ENCODE measurements at places on chromosomes 2 and 18.

DNA sequence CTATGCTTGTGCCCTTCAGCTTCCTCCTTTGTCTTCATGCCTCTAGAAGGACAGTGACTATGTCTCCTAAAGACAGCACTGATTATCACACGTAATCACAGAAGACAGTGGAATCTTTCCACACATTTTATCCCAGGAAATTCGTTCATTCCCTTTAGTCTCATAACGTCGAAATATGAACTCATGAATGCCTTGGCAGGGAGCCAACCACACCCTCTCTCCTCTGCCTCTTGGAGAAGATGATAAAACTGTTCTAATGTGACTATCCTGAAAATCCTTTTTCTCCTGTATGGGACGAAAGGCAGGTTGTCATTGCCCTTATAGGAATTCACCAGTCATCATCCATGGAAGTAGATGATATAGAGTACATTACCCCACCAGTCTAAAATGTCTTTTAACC, 726.6 kb upstream of the FANCL start:
- DNase-seq, result no peak

GRCh38 chr18:76668546-76668945, 153.8 kb upstream of the ZNF236 start:
- DNase-seq, result no peak

GRCh38 chr2:208669394-208669793, 262.8 kb downstream of the PTH2R start:
- no peak for DNase-seq

DNA sequence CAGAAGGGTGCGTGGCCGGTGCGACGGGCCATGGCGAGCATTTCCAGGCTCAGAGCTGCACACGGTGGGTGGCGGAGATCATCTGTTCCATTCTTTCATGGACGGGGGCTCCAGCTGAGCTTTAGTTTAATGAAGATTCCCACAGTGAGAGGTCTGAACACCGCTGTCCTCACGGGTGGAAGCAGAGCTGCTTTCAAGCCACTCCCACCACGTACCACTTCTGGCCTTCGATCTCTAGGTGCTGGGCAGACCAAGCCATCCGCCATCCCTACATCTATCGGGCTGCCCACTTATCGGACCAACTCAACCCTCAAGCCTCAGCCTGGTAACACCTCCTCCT, 18.5 kb downstream of the GPR35 start:
- peak; percentile 55 for DNase-seq

DNA sequence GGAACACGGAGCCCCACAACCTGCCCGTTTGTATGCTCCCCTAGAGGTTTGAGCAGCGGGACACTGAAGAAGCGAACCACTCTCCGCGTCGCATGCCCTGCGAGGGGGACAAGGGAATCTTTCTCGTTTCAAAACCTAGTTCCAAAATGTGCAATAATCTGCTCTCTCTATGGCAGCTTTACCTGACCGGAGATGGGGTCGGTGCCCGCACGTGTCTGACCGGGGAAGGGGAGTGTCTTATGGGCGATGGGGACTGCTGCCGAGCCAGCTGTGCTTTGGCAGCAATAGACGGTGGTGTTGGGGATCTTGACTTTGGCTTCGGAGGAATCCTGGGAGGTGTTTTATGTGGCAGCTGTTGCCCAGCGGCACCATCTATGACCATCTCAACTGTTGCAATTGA, 7.9 kb downstream of the TTN start:
- no peak for DNase-seq

- no peak for DNase-seq
Observed at GRCh38 chr2:190272457-190272842, 47.2 kb downstream of the HIBCH start.

- no peak for DNase-seq
Observed at GRCh38 chr18:60965856-60966255, 367.4 kb upstream of the CDH20 start.

GRCh38 chr2:126429103-126429502, 226.9 kb upstream of the GYPC start:
- no peak for DNase-seq

DNA sequence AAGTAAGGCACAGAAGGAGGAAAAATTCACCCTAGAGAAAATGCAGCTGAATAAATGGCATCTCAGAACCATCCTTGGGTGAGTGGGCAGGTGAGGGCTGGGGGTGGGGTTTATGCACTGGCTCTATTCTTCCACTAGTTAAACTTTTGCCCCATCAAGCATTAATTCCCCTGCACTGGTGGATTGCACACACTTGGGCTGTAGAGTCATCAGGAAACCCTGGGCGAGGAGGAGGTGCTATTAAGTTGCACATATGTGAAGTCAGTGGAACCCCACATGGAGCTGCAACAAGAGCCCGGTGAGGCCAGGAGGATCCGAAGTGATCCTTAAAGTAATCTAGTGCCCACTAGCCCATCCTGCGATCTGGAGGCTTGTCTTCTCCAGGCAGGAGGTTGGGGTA, 6.8 kb upstream of the DNAJB2 start:
- no peak for DNase-seq

GRCh38 chr2:154813636-154814035, 115.1 kb downstream of the KCNJ3 start:
- DNase-seq, result no peak

GRCh38 chr2:109457366-109457765, 156.4 kb downstream of the SEPTIN10 start:
- peak; percentile 50 for DNase-seq

DNA sequence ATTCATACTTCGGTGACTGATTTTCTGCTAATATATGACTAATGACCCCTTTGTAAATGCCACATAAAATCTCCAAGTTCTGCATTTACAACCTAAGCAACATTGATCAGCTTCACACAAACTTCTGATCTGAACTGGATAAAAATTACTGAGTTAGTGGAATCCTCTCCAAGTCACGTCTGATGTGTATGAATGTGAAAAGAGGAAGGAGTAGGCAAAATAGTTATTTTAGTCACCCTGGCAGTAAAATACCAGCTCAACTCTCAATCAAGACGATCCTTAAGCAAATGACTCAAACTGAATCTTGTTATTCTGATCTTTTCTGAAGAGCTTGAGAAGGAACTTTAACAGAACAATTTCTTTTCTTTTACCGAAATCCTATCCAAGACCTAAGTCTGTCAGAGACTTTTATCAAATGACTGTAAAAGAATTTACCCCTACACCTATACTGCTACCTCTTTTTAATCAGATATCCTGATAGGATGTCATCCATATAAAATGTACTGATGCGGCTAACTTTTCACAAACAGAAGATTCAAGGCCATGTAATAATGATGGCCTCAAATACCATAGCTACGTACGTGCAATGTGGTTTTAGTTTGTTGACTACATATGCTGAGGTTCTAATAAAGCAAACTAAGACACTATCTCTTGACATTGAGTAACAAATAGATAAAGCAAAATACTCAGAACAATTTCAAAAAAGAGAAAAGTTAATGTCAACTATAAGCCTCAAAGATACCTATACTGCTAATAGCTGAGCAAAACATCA, 23.7 kb downstream of the CUL3 start:
- DNase-seq, result no peak

GRCh38 chr2:210715560-210716082, 159.2 kb downstream of the CPS1 start:
- DNase-seq, result no peak

- no peak for DNase-seq
Observed at GRCh38 chr2:747762-748351, 70.7 kb upstream of the TMEM18 start.

DNA sequence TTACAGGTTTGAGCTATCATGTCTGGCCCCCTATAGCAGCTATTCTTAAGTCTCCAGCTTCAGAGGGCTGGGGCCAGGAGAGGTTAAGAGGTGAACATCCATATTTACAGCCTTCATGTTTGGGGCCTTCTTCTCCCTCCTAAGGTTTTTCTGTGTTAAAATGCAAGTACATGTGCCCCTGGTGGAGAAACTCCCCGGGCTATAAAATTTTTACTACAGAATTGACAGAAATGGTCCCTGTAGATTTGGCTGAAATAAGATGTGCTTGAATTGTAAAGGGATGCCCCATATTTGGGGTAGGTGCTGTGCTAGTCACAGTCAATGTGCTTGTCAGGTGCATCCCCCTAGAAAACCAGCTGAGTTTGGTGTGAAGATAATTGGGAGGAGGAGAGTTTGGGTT, 263.3 kb upstream of the CXCR4 start:
- DNase-seq, result no peak

DNA sequence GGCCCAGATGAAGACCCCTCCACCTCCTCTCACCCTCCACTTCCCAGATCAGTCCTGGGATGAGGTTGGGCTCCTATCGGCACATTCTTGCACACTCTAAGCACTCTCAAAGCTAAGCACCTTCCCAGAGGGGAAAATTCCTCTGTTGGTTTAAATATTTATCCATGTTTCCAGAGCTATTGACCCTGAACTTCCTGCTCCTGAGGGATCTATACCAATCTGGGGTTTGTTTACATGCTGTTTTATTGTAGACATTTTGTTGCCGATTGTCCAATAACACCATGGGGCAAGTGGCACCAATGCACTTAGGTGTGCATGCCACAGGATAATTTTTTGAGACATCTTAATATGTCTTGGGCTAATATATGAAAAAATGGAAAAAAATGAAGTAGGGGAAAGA, 476.2 kb downstream of the SLC4A3 start:
- no peak for DNase-seq

DNA sequence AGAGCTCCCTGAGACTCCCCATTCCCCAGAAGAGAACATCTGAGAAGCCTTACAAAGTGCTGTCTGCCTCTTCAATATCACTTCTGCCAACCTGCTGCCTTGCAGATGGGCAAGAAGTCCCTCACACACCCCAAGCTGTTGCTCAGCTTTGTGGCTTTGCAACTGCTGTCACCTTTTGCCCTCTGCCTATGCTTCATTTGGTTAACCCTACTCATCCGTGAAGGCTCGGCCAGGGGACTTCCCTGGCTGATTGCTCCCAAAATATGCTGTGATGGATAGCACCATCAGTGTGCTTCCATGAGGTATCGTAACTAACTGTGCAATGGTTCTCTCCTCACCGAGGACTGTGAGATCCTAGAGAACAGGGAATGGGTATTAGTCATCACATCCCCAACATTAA, 88.9 kb upstream of the CYP1B1 start:
- DNase-seq, result no peak

DNA sequence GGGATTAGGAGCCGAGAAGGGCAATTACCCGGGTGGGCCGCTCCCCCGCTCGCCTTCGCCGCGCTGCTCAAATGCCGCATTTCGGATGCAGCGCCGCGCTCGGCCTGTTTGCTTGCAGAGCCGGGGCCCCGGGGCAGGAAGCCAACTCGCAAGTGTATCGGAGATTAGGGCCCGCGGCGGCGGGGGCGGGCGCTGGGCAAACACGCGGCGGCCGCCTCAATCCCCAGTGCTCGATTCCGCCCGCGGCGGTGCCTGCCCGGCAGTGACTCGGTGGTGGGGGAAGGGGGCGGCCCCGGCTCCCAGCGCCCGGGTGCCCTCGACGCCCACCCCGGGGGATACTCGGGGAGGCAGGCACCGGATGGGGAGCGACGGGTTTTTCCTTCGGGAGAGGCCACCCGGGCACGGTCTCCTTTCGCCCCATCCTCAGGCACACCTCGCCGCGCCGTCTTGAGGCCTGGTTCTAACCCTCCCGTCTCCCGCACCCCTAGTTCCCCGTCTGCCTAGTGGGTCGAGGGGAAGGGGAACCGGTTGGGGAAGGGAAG, 26.6 kb upstream of the NOTO start:
- DNase-seq, result peak; percentile 90

DNA sequence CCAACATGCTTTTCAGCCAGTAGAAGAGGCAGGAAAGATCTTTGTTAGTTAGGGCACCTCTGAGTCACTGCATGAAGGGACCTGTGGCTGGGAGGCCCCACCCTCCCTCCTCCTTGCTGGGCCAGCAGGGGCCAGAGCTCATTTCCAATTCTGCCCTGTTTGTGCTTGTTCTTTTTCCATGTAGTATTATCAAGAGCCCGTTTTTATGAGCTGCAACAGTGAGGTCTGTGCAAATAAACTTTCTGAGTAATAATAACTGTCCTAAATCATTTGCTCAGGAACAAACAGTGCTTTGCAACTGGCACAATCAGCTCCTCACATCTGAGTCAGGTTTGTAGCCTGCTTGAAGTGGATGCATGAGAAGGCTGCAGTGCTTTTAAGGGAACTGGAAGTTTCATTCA, 128.0 kb downstream of the ARL4C start:
- DNase-seq, result no peak

DNA sequence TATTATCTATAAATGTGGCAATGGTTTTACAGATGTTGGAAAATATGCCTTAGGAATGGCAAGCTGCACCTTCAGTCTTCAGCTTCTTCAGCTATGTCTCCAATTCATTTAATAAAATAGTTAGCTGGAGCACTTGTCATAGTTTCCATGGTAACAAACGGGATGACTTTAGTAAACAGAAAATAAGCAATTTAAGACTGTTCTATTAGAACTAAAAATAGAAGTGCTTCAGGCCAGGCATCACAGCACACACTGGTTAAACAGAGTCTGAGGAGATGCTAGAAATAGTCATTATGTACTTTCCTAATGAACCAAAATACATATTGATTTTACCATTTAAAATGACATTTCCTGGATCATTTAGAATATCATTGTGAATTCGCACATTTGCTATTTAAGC, 195.0 kb downstream of the GCA start:
- DNase-seq, result no peak

DNA sequence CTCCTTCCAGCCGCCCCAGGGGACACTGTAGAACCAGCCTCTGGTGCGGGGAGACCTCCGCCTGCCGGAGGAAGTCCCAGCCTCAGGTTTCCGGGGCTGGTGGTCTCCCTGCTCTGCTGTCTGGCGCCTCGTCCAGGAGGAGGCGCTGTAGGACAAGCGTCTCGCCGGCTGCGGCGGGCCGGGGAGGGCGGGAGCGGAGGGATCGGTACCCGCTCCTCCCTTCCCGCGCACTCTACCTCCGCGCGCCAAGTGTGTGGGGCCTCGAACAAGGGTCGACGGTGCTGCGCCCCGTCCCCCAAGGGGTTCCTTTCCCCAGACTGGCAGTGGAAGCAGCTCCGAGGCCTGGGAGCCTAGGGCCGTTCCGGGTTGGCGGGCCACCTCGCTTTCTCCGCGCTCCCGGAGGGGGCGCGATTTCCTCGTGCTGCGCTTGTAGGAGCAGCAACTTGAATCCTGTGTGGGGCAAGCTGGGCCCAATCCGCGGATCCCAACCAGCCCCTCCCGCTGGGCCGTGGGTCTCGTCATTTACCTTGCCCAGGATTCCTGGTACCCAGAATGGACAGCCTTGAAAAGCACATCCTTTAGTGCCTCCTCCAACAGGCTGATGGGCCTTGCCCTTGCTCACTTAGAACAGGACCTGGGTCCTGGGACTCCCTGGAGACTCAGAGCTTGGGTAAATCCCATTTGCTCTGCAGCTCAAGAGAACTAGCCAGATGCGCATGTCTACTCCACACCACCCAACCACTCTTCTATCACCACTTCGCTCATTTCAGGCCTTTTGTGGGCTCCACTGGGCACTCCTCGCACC, 10.6 kb upstream of the HOXD4 start:
- peak; percentile 79 for DNase-seq

- DNase-seq, result no peak
Observed at GRCh38 chr2:114046866-114047435, 157.1 kb downstream of the ACTR3 start.

DNA sequence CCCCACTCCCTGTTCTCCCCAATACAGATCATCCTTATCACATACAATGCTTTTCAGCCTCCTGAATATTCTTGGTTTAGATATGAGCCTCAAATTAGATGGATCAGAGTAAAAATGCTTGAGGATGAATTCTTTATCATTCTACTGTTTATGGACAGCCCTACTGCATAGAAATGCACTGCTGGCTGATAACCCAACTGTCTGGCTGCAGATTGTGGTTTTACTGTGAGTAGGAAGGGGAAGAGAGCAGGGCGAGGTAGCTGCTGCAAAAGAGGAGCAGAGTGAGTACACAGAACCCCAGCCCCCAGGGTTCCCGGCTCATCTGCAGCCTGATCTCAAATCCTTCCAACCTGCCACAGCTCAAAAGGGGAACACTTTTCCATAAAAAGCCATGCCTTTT, 29.4 kb upstream of the NCOA1 start:
- no peak for DNase-seq
